ENCODE measurements at places on chromosomes 3 and 15. TPM values are rescaled to one million over a fixed set of nuclear protein-coding genes. Genes with fewer than 3 reads are reported as not detected.

DNA sequence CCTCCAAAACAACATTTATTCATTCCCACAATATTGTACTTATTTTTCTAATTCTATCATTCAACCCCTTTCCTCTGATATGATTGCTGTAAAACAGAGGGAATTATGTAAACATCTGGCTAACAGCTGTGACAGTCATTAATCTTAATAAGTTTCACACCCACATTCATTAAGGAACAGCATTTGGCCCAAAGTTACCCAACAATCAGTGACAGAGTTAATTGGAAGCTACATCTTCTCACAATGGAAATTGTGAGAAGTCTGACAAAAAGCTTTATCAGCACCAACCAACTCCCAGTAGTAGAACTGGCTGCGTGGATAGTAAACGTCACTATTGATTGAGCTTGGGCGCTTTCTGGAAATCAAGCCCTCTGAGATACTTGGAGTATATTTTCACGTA, 165.8 kb upstream of the SLC24A5 start:
- H3K27ac ChIP-seq: no peak overlapping the region
- H3K4me3 ChIP-seq: no peak overlapping the region
- no peak for DNase-seq
- H3K36me3 ChIP-seq: no peaks in the 10 kb centered on the region

- H3K4me3 ChIP-seq: no peak overlapping the region
- no peak overlapping the region for H3K27ac ChIP-seq
- H3K27me3 ChIP-seq: no peaks in the 10 kb centered on the region
- no peaks in the 10 kb centered on the region for H3K36me3 ChIP-seq
- DNase-seq: no peak
- H3K4me1 ChIP-seq: no peaks in the 10 kb centered on the region
Observed at GRCh38 chr15:98322581-98322980, 325.8 kb upstream of the IGF1R start.

DNA sequence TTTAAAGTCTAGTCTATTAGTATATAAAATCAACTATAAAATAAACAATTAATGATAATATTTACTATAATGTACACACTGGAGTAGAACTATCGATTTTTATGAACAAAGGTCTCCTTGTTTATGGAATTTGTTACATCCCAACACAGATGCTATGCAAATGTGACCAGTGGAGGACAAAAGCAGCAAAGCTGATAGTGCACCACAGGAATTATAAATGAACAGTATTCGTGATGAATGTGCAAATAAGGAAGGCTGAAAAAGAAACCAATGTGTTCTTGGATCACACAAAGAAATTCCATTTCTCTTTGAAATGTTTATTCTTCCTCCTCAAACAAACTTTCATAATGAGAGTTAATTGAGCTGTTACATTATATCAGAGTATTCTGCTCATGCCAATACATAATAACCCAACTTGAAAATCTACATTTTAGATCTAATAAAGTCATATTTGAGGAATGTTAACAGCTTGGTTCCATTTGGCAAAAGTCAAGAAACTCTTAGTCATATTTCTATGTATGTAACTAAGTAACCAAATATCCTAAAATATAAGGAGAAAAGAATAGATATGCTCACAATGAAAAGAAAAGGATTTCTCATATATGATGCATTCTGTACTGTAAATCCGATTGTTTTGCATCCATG, 79.3 kb downstream of the NEK10 start:
- no peak overlapping the region for H3K27ac ChIP-seq
- no peaks in the 10 kb centered on the region for H3K36me3 ChIP-seq
- H3K4me1 ChIP-seq: no peaks in the 10 kb centered on the region
- no peak for DNase-seq

DNA sequence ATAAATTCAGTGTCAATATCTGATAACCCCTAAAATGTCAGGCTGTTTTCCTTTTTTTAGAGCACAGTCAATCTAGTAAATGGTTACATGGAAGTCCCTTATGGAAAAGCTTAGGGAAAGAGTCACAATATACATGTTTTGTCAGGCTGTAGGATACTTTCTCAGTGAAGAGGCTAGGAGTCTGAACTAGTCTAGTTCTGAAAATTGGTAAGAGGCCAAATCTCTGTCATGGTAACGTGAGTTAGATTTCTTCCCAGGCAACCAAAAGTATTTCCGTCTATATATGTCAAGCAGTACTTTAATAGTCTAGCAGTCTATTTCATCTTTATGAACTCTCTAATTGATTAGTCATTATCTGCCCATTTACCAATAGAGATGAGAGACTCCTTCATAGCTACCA, 215.9 kb upstream of the LRRC3B start:
- H3K36me3 ChIP-seq: no peaks in the 10 kb centered on the region
- no peaks in the 10 kb centered on the region for H3K4me1 ChIP-seq
- no peak for DNase-seq
- no peak overlapping the region for H3K4me3 ChIP-seq

- no peak for DNase-seq
- H3K27me3 ChIP-seq: peaks cover 3% of the 10 kb centered on the region
- H3K4me3 ChIP-seq: no peak overlapping the region
- H3K36me3 ChIP-seq: no peaks in the 10 kb centered on the region
Observed at GRCh38 chr3:68953816-68954444, 21.6 kb upstream of the TAFA4 start.

- DNase-seq: no peak
- no peaks in the 10 kb centered on the region for H3K27me3 ChIP-seq
- H3K36me3 ChIP-seq: no peaks in the 10 kb centered on the region
- H3K4me3 ChIP-seq: no peak overlapping the region
Observed at GRCh38 chr3:50525191-50525910, 21.9 kb upstream of the CACNA2D2 start.

DNA sequence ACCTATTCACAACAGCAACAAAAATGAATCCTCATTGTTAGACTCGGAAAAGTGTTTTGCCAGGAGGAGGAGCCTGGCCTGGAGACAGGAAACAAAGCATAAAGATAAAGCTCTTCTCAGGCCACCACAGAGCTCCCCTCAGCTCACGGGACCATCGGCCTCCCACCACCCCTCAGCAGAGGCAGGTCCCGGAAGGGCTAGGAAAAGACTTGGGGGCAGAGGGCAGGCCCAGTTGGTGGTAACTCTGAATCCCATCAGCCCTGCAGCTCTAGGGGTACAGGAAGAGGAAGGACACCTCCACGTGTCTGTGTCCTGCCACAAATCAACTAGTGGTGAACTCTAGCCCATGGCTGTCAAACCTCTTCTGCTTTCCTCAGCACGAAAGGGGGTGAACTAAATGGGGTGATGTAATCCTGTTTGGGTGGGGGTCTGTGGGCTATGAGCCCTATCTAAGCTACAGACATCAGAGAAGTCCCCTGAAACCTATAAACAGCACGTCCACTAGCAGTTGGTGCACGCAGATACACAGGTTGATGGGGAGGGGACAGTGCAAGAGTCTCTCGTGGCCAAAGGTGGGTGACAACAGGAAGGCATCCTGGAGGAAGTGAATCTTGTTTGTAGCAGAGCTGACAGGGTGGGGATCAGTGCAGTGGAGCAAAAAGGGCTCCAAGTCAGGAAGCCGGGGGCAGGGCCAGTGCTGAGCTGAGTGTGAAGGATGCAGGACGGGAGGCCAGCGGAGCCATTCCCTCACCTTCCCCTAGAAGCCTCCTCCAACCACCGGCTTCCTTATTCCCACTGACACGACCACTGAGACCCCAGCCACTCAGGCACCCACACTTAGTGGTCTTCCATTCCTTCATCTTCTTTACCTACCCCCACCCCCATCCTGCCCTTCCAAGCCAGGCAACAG, 111.1 kb upstream of the HACD2 start:
- H3K4me1 ChIP-seq: peaks cover 9% of the 10 kb centered on the region
- DNase-seq: no peak
- H3K27ac ChIP-seq: peak overlapping the region; percentile 33

GRCh38 chr15:69031013-69032001, 16.8 kb downstream of the NOX5 start:
- no peaks in the 10 kb centered on the region for H3K4me1 ChIP-seq
- H3K4me3 ChIP-seq: peak overlapping the region; percentile 46
- H3K27me3 ChIP-seq: peaks cover 33% of the 10 kb centered on the region
- peak; percentile 33 for DNase-seq

DNA sequence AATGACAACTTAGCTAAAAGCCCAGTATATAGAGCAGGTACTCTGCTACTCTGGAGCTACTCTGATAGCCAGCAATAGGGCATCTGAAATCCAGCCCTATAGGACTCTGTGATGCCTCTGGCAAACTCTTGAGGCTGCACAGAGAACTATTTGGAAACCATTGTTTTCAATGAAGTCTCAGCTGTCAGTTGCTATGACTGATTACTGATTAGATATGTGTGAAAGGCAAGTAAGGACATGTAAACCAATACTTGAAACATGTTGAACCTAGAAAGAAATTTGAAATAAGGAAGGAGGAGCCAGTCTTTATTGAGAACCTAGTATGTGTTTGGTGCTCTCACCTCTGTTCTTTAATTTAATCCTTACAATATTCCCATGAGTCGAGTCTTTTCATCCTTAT, 40.2 kb upstream of the CRTC3 start:
- H3K4me3 ChIP-seq: no peak overlapping the region
- peaks cover 32% of the 10 kb centered on the region for H3K36me3 ChIP-seq
- no peaks in the 10 kb centered on the region for H3K27me3 ChIP-seq
- H3K27ac ChIP-seq: no peak overlapping the region
- H3K4me1 ChIP-seq: no peaks in the 10 kb centered on the region
- no peak for DNase-seq

DNA sequence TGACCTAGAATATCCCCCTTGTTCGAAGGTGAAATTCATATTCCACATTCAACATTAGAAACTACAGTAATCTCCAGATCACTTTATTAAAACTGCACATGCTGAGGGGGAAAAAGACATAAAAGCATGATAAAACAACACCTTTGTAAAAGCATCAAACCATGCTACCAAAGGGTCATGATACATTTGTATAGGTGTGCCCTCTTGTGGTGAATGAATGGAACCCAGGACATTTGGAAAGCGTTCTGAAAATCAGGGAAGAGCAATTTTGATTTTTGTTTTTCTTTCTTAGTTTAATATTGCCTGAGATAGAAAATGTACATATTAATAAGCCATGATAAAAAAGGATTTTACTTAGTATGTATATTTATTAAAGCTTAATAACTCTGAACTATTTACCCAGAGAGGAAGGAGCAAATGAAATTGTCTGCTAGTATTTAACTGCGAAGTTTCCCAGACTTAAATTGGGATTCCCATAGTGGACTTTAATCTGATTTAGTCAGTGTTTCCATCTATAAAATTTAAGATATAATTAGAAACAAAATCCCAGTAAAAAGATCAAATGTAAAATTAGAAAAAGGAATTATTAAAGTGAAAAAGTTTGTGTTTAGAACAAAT, 105.8 kb upstream of the ARL6 start:
- H3K36me3 ChIP-seq: no peaks in the 10 kb centered on the region
- no peak overlapping the region for H3K4me3 ChIP-seq
- DNase-seq: no peak
- H3K27me3 ChIP-seq: no peaks in the 10 kb centered on the region

GRCh38 chr15:77228828-77229227, 157.9 kb upstream of the TSPAN3 start:
- H3K27me3 ChIP-seq: no peaks in the 10 kb centered on the region
- H3K4me1 ChIP-seq: no peaks in the 10 kb centered on the region
- H3K4me3 ChIP-seq: no peak overlapping the region
- no peaks in the 10 kb centered on the region for H3K36me3 ChIP-seq
- H3K27ac ChIP-seq: no peak overlapping the region
- no peak for DNase-seq

DNA sequence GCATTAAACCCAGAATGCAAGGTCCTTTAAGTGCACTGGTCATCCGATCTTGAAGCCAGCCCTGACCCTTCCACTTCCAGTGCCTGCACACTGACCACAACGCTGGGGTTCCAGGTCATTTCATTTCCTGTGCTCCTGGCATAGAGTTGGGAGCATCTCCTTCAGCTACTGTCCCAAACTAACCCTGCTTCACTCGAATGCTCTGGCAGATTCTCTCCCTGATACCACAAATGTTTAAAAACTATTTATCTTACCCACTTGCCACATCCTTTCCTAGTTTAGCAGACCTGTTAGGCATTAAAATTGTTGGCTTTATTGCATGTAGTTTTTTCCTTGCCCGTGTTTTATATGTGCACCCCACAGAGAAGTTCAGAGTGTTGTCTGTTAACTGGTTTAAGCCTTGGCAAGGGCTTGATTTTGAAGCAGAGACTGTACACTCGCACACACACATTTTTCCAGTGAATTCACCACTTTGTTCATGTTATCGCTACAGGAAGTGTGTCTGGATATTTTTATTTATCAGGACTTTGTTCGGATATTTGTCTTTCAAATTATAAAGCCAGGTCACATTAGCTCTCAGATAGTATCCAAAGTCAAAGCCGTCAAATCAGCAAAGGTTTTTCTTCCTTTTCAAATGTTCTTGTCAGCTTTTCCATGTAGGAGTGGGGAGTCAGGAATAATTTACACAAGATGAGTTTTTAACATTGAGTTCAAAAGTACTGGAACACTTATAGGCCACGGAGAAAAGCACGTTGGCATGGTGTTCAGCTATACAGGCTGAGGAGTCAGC, 77.3 kb downstream of the ABI3BP start:
- H3K4me1 ChIP-seq: no peaks in the 10 kb centered on the region
- no peak overlapping the region for H3K4me3 ChIP-seq
- H3K27me3 ChIP-seq: no peaks in the 10 kb centered on the region
- H3K27ac ChIP-seq: no peak overlapping the region
- no peak for DNase-seq
- H3K36me3 ChIP-seq: no peaks in the 10 kb centered on the region

GRCh38 chr3:64255741-64256340, 30.6 kb upstream of the PRICKLE2 start:
- no peak for DNase-seq
- no peaks in the 10 kb centered on the region for H3K36me3 ChIP-seq
- no peaks in the 10 kb centered on the region for H3K27me3 ChIP-seq
- no peak overlapping the region for H3K4me3 ChIP-seq
- peaks cover 7% of the 10 kb centered on the region for H3K4me1 ChIP-seq
- no peak overlapping the region for H3K27ac ChIP-seq

DNA sequence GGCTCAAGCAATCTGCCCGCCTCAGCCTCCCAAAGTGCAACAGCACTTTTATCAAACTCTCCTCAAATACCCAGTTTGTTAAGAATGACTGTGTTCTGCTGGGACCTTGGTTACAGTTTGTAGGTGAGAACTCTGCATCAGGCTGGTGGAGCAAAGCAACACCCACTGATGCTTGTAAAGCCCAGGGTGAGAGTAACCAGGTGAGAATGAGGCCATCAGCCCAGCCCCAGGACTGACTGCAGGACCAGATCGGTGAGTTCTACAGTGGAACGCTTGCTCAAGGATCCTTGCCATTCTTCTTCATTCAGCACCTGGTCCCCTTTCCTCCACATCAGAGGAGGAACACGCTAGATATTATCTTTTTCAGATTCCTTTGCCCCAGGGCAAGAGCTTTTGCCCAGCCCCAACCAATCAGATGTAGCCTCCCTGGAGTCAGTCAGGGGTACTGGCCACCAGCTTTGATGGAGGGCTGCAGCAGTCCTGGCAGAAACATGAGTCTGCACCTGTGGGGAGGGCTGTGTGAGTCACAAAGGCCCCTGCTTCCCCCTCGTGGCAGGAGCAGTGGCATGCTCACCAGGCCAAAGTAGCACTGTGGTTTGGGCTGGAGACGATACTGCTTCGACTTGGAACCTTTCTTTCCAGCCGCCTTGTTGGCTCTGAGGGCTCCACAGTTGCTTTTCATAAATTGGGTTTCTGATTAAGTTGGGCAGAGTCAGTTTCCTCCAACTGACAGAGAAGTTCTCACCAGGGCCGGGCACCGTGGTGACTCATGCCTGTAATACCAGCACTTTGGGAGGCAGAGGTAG, 3.5 kb upstream of the SHISA5 start:
- H3K36me3 ChIP-seq: no peaks in the 10 kb centered on the region
- no peak overlapping the region for H3K4me3 ChIP-seq
- peak overlapping the region; percentile 64 for H3K27ac ChIP-seq
- no peaks in the 10 kb centered on the region for H3K27me3 ChIP-seq
- peak; percentile 76 for DNase-seq

ANP32A gene
- 82.9 TPM for total RNA-seq

CCR8 gene
- not detected for total RNA-seq

PXK gene
- total RNA-seq: 16.3 TPM

CLSTN2 gene
- total RNA-seq: 1.5 TPM

LYZL4 gene
- total RNA-seq: not detected

MRAS gene
- 123 TPM for total RNA-seq

EFCC1 gene
- total RNA-seq: 0.48 TPM

Data from psoas muscle (tissue), 8 donors.